ENCODE measurements at places on chromosomes 2 and 18.

DNA sequence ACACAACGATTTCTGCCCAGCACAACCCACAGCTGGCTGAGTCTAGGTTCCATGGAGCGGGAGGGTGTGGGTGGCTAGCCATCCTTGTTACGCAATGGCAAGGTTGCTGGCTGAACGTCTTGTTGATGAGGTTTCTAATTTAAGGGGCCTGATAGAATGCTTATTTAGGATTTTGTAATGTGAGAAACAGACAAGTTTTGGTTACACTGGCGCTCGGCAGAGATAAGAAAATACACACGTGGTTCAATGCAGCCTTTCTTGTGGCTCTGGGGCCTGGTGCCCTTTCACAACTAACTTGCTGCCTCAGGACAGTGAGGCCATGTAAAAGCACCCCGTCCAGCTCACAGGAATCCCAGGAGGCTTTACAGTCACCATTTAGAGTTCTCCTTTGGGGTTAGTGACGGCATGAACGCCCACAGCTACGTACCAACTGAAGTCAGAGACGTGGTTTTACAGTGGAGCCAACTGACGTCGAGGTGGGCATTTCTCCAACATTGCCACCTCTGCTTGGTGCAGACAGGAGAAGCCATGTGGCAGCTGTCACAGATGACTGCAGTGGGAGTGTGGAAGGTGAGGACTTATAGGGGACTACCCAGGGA, 29.7 kb upstream of the PIEZO2 start:
- DNase-seq: no peak

GRCh38 chr2:119004602-119005001, 62.6 kb downstream of the MARCO start:
- no peak for DNase-seq

GRCh38 chr2:173574324-173575112, 219.8 kb downstream of the CDCA7 start:
- DNase-seq: no peak

DNA sequence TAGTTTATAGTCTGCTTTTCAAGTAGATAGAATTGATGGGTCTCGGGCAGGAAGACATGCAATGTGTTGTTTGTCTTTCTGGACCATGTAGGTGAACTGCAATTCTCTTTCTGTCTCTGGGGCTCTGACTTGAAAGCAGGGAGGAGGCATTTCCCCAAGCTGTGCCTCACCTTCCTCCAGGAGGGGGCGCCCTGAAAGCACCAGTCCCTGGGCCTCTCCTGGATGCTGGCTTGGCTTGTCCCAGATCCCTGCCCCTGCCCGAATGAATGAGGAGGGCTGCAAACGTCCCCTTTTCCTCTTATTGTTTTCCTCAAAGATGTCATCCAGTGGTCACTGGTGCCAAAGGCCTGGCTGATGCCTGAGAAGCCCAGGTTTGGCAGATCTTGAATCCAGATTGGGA, 270.6 kb downstream of the CELF4 start:
- no peak for DNase-seq

GRCh38 chr2:75637568-75637967, 9.0 kb upstream of the MRPL19 start:
- no peak for DNase-seq

DNA sequence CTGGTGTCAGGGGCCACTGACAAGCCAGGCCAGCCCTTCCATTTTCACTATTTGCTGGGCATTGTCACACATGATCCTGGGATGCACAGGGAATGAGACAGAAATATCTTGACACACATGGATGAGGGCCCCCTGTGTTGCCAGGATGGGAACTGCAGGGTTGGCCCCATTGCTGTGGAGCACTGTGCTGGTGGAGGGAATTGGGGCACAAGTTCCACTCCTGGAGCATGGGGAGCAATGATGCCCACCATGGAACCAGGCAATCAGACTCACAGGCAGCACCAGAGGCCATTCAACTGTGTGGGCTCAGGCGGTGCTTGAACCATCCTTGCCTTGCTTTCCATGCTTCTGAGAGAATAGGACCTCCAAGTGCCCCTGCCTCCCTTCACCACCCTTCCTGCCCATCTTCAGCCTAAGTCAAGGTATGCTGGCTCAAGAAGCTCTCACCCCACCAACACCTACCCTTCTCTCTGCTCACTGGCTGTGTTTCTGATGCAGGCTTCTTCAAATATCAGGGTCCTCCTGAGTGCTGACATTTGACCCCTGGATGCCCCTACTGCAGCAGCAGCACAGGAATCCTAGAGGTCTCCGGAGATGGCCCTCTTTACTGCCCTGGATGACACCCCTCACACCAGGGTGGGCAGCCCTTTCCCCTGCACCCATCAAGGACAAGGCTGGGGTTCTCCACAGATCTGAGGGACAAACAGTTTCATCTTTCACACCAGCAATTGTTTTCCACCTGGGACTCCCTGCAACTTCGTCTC, 11.0 kb downstream of the ADRA2B start:
- no peak for DNase-seq

- DNase-seq: no peak
These were observed 70.6 kb upstream of the TCF7L1 start for GRCh38 chr2:85062565-85062964.

- DNase-seq: no peak
These were observed 64.9 kb downstream of the KLHL29 start for GRCh38 chr2:23449831-23450331.

- no peak for DNase-seq
These were observed 1036.5 kb upstream of the FANCL start for GRCh38 chr2:59277671-59278070.

- no peak for DNase-seq
These were observed 343.6 kb upstream of the SYT4 start for GRCh38 chr18:43620936-43621335.

- DNase-seq: no peak
These were observed 34.6 kb downstream of the GREB1 start for GRCh38 chr2:11568436-11568835.

DNA sequence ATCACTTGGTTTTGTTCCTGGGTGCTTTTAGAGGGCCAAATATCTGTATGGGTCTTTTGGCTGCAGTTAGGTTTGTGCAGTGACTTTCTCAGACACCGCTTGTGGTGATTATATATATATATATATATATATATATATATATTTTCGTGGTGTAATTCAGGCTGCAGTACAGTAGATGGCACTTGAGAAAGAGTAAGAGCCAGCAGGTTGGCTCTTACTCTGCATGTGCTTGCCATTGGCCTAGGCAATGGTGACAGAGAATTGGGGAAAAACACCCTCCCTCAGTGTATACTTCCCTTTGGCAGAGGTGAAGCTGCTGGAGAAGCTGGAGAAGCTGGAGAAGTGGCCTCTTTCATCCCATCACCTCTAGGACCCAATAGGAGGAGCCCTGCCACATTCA, 22.2 kb upstream of the MYL1 start:
- no peak for DNase-seq

DNA sequence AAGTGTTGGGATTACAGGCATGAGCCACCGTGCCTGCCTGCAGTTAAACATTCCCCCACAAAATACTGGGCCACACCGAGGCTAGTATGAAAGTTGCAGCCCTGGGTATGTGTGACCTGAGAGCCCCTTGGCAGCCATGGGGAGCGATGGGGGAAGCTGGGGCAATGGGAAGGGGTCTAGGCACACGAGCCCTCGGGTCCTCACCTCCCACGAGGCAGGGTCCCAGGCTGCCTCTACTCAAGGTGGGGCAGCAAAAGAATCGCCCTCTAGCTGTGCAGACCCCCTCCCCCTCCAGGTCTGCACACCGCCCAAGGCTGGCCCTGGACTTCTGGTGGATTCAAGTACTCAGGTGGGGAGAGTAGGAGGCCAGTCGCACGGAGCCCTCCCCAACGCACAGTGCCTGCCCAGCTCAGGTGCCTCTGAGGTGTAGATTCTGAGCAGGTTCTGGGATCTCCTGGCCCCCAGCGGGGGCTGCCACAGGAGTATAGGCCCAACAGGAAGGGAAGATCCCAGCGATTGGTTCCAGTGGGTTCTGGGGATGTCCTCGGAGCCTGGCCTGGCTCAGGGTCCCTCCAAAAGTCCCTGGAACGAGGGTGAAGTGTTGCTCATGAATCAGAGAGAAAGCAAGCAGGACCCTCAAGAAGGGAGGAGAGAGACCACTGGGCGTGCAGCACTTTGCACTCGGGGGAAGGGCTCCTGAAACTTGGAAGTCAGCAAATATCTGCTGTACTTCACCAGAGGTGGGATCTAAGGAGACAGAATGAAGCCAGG, 2.6 kb downstream of the GPR35 start:
- no peak for DNase-seq

GRCh38 chr18:12422936-12423335, 15.2 kb downstream of the PRELID3A start:
- no peak for DNase-seq

DNA sequence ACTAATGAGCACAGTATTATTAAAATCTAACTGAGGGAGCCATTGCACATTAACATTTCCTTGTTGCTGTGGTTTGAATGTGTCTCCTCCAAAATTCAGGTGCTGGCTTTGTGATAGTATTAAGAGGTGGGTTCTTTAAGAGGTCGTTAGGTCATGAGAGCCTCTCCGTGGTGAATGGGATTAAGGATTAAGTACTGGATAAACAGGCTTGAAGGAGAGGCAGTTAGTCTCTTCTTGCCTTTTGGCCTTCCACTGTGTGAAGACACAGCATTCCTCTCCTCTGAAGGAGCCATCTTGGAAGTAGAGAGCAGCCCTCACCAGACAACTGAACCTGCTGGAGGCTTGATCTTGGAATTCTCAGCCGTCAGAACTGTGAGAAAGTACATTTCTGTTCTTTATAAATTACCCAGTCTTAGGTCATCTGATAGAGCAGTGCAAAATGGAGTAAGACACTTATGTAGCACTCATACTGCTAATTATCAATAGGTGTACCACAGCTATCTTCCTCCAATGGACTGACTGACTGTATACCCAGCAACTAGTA, 182.7 kb downstream of the MYO3B start:
- DNase-seq: no peak

GRCh38 chr2:131156452-131157149, 51.5 kb downstream of the PLEKHB2 start:
- DNase-seq: no peak

- no peak for DNase-seq
These were observed 30.7 kb upstream of the MLPH start for GRCh38 chr2:237456200-237456843.

DNA sequence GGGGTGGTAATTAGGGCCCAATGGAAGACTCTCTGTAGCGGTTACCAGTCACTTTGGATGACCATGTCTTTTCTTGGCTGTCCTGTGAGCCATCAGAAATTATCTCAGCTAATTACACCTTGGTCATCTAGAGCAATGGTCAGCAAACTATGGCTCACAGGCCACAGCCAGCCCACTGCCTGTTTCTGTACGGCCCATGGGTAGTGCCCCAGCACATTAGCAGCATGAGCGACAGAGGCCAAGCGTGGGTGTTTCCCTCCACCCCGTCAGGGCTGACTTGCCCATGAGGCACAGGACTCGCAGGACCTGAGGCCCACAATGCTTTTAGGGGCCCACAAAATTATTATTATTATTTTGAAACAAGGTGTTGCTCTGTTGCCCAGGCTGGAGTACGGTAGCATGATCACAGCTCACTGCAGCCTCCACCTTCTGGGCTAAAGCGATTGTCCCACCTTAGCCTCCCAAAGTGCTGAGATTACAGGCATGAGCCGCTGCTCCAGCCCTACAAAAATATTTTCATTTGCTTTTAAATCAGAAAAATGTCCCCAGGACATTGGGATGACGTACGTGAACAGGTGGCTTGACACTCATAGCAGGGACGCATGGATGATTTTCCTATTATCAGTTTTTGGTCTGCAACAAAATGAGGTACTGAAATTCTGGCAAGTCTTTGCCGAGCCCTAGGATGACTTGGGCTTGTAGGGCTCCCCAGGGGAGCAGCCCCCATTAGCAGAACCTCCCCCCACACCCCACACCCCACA, 29.3 kb upstream of the CEP68 start:
- DNase-seq: no peak

DNA sequence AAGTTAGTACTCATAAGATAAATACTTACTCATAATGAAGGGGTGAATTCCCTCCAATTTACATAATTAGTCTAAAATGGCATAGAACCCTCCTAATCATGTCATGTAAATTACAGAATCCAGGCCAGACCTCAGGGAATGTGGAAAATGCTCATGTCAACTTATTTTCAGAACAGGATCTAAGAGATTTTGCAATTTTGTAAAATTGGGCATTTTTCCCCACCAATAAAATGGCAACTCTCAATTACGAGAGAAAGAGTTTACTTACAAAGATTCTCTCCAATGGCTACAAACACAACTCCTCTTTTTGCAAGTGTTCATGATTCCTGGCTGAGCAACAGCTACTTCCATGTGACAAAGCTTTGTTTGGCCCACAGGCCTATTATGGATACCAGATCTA, 33.8 kb upstream of the SP5 start:
- DNase-seq: no peak

GRCh38 chr2:55518841-55519165, 715 bp upstream of the CFAP36 start:
- DNase-seq: no peak

DNA sequence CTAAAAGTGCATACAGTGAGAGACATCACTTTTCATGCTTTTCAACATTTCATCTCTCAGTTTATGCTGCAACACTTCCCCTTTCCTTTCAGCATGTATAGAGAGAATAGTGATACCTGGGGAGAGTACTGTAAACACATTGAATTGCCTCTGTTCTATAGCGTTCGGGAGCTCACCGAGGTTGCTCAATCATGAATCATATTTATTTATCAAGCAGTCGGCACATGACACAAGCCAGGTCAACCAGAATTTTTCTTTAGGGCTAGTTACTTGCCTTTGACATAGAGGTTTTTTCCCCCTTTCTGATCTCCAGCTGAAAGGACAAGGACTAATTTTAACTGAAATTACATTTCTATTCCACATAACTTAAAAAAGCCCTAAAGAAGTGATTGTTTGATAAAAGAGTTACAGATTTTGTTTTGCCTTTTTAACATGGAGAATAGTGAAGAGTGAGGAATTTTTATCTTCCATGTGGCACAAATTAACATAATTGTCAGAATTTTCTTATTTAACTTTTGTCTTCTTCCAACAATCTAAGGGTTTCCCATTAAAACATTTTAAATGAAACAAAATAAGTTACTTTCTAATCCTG, 690.9 kb upstream of the TMEFF2 start:
- DNase-seq: no peak

GRCh38 chr18:35463827-35464226, 33.9 kb downstream of the INO80C start:
- DNase-seq: no peak

- DNase-seq: no peak
These were observed 318.9 kb upstream of the ACVR2A start for GRCh38 chr2:147525819-147526489.

- DNase-seq: no peak
These were observed 237.4 kb upstream of the ACVR2A start for GRCh38 chr2:147607379-147607778.

- DNase-seq: no peak
These were observed 1237.1 kb downstream of the LRP1B start for GRCh38 chr2:140893685-140894084.

- no peak for DNase-seq
These were observed 108.5 kb downstream of the GLI2 start for GRCh38 chr2:120844070-120844738.

GRCh38 chr2:221649051-221649775, 77.1 kb upstream of the EPHA4 start:
- DNase-seq: no peak

- no peak for DNase-seq
These were observed 1.1 kb downstream of the DSC3 start for GRCh38 chr18:31041271-31042083.

Data from CD4-positive, alpha-beta memory T cell (primary cell).